ENCODE measurements at places on chromosomes 6 and 20. TPM values are rescaled to one million over a fixed set of nuclear protein-coding genes. Genes with fewer than 3 reads are reported as not detected.

DNA sequence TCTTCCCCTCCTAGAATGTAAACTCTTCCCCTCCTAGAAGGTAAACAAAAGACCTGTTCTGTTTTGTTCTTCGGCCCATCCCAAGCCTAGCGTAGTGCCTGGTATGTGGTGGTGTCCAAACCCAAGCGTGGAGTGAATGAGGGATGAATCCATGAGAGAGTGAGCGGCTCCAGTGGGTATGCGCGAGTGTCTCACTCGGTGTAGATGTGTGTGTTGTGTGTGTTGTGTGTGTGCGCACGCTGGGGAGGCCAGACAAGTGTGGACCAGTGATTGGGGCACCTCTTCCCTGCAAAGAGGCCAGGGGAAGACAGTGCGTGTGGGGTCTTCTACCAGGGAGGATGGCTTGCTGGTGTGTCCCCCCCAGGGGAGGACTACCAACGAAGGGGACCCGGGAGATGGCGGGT lies 392 bp upstream of the SLC2A10 start:
- DNase-seq = no peak

DNA sequence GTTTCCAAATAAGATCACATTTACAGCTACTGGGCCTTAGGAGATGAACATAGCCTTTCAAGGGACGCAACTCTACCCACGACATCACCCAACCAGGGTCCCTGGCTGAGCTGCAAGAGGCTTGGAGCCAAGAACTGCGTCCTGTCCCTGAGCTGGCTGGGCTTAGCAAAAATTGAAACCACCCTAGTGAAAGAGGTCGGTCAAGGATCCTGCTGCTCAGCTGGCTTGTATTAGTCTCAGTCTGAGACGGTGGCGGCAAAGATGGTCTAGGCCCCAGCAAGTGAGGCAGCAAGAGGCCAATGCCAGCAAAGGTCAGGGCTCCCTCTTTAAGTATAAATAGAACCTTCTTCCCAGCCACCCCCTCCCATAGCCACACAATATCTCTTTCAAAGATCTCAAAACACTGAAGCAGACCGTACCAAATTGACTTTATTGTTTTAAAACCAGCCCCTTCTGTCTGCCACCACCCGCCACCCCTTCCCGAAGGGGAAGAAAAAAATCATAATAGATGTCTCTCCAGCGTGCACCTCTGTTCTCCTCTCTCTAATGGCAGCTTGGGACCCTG lies 140.5 kb downstream of the EYA2 start:
- DNase-seq = no peak

- DNase-seq = peak; percentile 93
Measured at GRCh38 chr6:26045065-26045927, 41.9 kb upstream of the HFE start.

DNA sequence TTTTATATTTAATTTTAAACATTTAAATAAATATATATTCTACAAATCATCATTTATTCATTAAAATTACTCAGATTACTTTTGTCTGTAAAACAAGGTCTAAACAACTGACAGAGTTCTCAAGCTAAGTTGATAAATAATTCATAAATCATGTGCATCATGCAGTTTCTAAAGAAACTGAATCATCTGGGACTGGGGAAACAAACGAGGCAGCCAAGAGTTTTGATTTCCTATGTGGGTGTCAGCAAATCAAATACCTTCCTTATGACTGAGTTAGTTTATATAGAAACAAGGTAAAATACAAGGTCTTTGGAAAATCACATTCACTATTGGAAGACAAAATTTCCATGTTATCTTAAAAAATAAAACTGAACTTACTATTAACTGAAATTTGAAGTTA lies 149.9 kb upstream of the BEND6 start:
- DNase-seq = no peak

- DNase-seq = peak; percentile 42
Measured at GRCh38 chr20:2451939-2452732, 18.5 kb downstream of the SNRPB start.

DNA sequence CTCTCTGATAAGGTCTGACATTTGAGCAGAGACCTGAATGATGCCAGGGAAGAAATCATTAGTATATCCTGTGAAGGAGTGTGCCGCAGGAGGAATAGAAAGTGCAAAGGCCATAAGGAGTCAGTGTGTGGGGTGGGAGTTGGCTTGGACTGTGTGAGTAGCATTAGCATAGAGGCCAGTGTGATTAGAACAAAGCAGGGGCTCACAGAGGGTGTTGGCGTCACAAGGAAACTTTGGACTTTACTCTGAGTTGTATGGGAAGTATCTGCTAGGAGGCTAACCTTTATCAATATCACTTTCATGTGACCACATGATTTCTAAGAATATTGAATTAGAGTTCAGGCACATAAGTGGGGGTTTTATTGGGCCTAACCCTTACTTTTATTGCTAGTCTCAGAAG lies 12.1 kb downstream of the TMEM200A start:
- DNase-seq = no peak

DNA sequence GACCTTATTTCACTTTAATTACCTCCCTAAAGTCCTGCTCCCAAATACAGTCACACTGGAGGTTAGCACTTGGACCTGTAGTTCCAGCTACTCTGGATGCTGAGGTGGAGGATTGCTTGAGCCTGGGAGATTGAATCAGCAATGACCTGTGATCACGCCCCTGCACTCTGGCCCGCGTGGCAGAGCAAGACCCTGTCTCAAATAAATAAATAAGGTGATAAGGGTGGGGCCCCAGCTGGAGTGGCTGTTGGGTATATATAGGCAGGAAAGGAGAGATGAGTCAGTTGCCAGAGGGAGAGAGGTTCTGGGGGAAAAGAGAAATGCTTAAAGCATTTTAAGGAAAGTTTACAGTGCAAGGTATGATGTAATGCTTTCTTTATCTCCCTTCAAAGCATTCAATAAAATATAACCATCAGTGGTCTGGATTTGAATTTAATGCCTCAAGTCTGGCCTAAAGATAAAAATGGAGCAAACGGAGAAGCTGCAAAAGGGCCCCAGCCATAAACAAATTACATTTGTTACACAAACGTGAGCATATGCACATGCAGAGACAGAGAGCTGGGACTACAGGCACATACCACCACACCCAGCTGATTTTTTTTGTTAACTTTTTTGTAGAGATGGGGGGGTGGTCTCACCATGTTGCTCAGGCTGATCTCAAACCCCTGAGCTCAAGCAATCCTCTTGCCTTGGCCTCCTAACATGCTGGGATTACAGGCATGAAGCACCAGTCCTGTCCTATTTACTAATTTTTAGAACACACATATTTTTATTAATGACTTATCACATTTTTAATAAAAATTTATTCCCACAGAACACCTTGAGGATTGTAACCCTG lies 6.1 kb upstream of the PM20D2 start:
- no peak for DNase-seq

- peak; percentile 61 for DNase-seq
Measured at GRCh38 chr6:79868098-79868722, 79.1 kb downstream of the ELOVL4 start.

GRCh38 chr6:44503471-44503870 lies 116.0 kb downstream of the CDC5L start:
- DNase-seq = no peak

GRCh38 chr6:87724983-87725811 lies 23.2 kb upstream of the AKIRIN2 start:
- DNase-seq = no peak

GRCh38 chr20:36154700-36155628 lies at the start of gene EPB41L1:
EPB41L1 (plus strand) TSS chr20:36154740; CDS start chr20:36173778, 19,038 bp downstream.
- DNase-seq = no peak

- no peak for DNase-seq
Measured at GRCh38 chr6:87421576-87421975, 13.8 kb downstream of the CFAP206 start.

DNA sequence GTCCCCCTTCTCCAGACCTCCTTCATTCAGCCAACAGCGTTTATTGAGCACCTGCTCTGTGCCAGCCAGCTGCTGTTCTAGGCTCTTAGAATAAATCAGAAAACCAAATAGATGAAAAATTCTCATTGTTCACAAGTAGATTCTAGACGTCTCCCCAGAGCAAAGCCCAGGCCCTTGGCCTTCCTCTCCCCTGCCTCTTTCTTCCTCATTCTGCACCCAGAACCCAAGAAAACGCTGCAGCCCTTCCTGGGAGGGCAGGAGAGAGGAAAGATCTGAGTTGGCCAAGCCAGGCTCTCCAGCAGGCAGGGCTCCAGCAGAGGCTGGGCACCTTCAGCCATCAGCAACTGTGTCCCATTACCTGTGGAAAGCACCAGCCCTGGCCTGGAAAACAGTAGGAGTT lies 12.0 kb upstream of the BPI start:
- DNase-seq = no peak

GRCh38 chr6:30219244-30219643 lies 6.0 kb upstream of the TRIM26 start:
- no peak for DNase-seq

- no peak for DNase-seq
Measured at GRCh38 chr6:3259491-3259958, 778 bp downstream of the PSMG4 start.

DNA sequence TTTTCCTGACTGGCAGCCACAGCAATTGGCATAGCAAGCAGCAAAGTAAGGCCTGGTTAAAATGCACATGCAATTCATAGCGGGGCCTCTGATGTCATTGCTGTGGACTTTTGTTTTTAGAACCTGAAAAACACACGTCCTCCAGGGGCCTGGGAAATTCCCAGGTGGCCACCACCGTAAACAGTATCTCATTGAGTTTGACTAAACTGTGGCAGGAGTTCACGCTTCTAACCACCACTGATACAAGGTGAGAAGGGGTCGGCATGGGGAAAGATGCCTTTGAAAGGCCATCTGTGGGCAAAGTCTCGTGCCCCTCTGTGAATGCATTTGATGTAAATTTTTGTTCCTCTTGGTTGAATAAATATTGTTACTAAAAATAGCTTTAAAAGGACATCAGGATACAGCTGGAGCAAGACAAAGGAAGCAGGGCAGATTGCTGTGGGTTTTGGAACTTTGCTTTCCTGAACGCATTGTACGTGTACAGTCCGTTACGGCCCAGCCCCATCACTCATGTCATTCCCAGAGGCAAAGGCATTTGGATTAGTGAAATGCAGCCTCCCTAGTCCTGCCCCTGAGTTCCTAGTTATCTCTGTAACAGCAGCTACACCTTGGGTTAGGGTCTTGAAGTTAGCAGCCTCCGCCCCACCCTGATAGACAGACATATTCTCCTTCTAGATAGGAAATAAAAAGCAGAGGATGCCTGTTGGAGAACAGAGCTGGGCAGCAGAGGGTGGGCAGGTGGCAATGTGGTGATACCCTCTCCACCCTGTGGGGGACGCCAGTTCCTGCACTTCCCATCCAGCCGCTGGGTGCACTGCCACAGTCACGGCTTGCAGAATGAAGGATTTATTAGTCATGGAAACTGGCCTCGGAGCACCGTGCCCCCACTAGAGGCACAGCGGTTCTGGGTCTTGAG lies 80.3 kb downstream of the ZDHHC14 start:
- DNase-seq = no peak

DNA sequence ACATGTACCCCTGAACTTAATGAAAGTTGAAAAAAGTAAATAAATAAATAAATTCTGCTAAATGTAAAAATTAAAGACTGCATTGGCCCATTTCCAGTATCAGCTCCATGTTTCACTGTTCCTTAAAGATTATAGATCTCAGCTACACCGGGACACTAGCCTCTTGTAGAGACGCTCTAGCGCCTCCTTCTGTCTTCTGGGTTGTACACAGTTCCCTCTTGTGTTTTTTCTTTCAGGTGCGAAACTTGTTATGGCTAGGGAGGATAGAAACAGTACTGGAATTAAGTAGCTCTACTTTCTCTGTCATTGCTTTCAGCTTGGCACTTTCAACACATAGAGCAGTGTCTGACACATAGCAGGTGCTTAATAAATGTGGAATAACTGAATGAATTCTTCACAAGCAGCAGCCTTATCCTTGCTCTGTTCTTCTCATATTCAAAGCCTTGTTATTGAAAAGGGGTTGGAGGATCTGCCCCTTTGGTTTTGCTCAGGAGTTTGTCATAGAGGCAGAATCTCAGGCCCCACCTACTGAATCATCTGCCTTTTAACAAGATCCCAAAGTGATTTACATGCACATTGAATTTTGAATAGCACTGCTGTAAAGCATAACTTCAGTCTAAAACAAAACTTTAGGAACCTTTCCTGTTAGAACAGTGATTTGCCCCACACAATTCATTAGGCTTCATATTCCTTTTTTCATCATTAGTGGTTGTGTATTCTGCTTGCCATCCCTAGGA lies 92.3 kb downstream of the FIG4 start:
- DNase-seq = no peak

- DNase-seq = no peak
Measured at GRCh38 chr6:119215309-119215708, 134.3 kb downstream of the MAN1A1 start.

DNA sequence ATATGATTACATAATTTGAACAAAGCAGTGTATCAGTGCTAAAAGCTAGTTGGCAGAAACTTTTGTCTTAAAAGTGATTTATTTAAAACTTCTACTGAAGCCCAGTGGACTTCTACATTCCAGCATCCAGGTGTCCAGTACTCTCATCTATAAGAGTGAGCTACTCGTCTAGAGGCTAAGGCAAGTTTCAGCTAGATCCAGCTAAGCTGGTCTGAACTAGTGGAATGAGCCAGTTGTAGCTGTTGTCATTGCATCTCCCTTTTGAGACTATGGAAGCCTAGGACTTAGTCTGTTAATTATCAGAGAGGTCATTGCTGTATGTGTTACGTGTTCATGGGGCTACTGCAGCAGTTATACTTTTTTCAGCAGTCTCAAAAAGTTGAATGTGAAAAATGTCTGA lies 165.1 kb downstream of the ZFAND3 start:
- DNase-seq = no peak

GRCh38 chr20:9068233-9068801 lies 570 bp upstream of the PLCB4 start:
- DNase-seq = peak; percentile 31

GRCh38 chr6:2158596-2159271 lies 86.7 kb downstream of the GMDS start:
- DNase-seq = no peak

DNA sequence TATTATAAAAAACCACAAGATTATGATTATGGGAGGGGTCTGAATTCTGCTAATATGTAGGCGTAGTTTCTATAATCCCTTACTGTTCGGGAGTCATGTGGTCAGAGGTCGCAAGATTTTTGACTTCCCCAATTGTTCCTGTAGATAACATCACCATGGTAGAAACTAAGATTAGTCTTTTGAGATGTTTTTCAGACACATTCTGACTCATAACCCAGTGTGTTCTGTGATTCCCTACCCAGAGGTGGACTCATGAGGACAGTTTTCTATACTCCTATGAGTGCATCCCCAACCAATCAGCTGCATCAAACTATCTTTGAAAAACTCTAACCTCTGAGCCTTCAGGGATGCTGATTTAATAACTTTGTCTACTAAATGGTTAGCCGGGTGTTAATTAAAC lies 175.5 kb downstream of the RFPL4B start:
- no peak for DNase-seq

ADGRG6 gene
- 36.1 TPM for polyA plus RNA-seq

CDKN1A gene
- 18.9 TPM for polyA plus RNA-seq

KHDC1 gene
- polyA plus RNA-seq = 6.8 TPM

NCOA7 gene
- polyA plus RNA-seq = 33.7 TPM

EPHA7 gene
- 38.3 TPM for polyA plus RNA-seq

ZSCAN9 gene
- polyA plus RNA-seq = 29.0 TPM

PSORS1C2 gene
- 0.17 TPM for polyA plus RNA-seq

BPIFA1 gene
- not detected for polyA plus RNA-seq

ERVFRD-1 gene
- polyA plus RNA-seq = 0.33 TPM

WFDC5 gene
- polyA plus RNA-seq = not detected

XKR7 gene
- polyA plus RNA-seq = 0.47 TPM

MKKS gene
- polyA plus RNA-seq = 38.9 TPM

CPNE1 gene
- polyA plus RNA-seq = 180 TPM

KCNK5 gene
- polyA plus RNA-seq = 8.5 TPM

TP53RK gene
- polyA plus RNA-seq = 19.0 TPM

Data from left renal pelvis (tissue), 4 donors.